HCT116 (cell line): ENCODE measurements at places on chromosomes 3 and 15. TPM values are rescaled to one million over a fixed set of nuclear protein-coding genes. Genes with fewer than 3 reads are reported as not detected.

ITGA11 gene
- total RNA-seq: not detected

IREB2 gene
- total RNA-seq: 57.6 TPM

PLCH1 gene
- total RNA-seq: 3.8 TPM

PGBD4 gene
- total RNA-seq: 0.96 TPM

PROK2 gene
- total RNA-seq: not detected

FRMD5 gene
- total RNA-seq: 27.2 TPM

TMC3 gene
- not detected for total RNA-seq

MKRN2OS gene
- total RNA-seq: not detected

CHL1 gene
- total RNA-seq: not detected

VPS8 gene
- 37.6 TPM for total RNA-seq

GLDN gene
- 3.0 TPM for total RNA-seq

FOXL2NB gene
- 0.93 TPM for total RNA-seq

CTXN2 gene
- not detected for total RNA-seq

GOLGA8G gene
- total RNA-seq: not detected

GOLGA8M gene
- 0.44 TPM for total RNA-seq

ATP13A5 gene
- not detected for total RNA-seq

HGD gene
- 0.59 TPM for total RNA-seq

IL17RE gene
- 14.3 TPM for total RNA-seq

EOMES gene
- total RNA-seq: 1.4 TPM

DNA sequence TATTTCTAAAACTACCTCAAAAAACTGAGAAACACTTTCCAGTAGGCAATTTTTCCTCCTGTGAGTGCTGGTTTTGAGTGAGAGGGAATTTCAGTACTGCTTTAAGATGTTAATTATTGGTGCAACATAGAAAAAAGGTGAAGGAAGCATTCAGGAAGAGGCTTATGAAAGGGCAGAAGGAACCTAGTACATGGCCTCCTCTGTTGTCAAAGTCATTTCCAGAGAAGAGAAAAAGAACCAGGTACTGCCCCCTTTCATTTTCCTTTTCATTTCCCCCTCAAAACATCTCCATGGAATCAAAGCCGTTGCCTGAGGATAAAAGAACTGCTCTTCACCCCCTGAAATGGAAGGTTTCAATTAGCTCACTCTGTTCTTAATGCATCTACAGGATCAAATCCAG, 19.8 kb downstream of the RARRES1 start:
- DNase-seq: no peak

DNA sequence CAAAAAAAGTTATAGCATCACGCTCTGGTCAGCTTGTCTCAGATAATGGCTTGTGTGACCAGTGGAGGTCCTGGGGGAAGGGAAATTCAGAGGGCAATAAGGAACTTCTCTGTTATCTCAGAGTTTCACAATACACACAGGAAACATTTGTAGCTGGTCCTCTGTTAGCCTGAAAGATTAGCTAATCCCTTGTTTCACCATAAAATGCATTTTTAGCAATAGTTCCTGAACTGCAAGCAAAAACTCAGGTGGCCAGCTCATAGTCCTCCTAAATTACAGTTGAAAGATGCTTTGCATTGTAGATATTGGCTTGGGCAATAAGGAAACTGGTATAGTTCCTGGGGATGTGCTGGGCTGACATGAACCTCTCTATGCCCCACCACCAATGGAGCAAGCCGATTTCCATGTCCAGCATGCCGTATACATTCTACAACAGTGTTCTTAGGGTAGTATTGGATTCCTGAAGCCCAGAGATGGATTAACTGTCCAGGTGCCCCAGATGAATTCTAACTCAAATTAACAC, 141.5 kb upstream of the TBL1XR1 start:
- no peak for DNase-seq

DNA sequence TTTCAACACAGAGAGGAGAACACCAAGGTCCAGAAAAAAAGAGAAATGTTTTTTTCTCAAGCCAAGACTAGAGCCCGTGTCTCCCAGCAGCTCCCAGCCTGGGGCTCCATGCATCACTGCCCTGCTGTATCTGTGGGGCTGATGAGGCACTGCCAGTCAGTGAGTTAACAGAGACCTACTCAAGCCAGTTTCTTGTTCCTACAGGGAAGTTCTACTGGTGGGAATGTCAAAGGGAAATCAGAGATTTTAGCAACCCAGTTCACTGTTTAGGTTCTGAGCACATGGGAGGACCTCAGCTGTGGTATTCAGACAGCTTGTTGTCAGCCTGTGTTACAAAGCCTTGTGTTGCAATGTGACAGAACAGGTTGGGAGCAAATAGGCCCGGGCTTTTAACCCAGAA, 234.3 kb downstream of the TLE3 start:
- DNase-seq: no peak

- no peak for DNase-seq
Measured at GRCh38 chr15:81419332-81419943, 45.4 kb upstream of the TMC3 start.

DNA sequence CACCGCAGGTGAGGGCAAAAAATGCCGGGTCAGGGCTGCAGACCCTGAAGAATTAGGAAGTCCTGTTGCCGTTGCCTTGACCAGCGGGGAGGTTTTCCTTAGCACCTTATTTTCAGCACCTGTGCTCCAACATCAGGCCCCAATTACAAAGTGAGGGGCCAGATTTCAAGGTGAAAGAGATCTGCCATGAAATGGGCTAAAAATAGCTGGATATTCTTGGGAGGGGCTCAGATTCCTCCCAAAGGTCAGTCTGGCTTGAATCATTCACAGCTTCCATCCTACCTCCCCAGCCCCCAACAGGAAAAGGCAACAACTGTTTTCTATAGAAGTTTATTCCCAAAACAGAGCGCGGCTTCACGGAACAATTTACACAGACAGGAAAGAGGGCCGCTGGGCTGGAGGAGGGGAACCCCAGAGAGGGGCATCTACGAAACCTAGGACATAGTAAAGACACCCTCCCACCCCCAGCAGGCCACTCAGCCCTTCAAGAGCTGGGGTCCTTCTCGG, 941 bp upstream of the SLC26A6 start:
- DNase-seq: no peak

DNA sequence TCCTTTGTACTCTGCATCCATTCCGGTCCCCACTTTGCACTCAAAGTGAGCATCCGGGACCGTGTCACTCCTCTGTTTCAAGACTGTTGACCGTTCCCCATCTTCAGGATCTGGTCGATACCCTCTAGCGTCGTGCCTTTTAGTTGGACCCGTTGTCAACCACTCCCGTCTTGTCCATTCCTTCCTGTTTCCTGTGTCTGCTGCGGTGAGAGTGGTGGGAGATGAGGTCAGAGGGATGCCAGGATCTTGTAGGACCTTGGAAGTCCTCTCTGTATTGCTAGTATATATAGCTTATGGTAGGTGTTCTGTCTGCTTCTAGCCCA, 624 bp downstream of the BRK1 start:
- no peak for DNase-seq

GRCh38 chr3:135853981-135854380, 111.5 kb upstream of the PPP2R3A start:
- DNase-seq: no peak

GRCh38 chr15:65057549-65057940, 10.2 kb downstream of the RASL12 start:
- peak; percentile 16 for DNase-seq

DNA sequence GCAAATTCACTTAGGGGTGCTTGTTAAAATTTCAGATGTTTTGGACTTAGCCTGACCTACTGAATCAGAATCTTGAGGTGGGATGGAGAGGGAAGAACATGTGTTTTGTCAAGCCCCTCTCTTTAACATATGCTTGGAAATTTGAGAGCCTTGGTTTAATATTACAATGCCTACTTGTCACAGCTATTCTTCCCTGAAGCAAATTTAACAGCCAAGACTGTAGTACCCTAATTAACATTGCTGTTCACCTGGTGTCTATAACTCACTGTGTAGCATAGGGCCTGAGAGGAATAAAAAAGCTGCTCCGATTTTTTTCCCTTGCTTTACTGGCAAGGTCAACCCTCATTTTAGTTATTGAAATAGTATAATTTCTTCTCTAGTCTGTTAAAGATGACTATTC, 880.1 kb downstream of the CADM2 start:
- no peak for DNase-seq

DNA sequence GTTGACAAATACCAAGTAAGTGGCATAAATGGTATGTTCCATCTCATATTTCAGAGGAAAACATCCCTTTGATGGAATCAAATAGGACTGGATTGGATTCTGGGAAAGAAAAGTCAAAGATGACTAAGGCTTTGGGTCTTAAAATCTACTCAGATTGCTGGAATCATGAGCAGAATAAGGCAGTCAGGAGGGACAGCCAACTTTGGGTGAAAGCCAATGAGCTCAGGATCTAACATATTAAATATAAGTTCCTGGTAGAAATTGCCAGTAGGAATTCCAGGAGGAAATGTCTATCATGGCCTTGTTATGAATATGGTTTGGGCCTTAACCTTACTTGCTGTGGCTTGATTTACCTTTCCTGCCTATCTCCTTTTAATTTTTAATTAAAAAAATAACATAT, 55.3 kb downstream of the ISL2 start:
- no peak for DNase-seq

GRCh38 chr3:173411375-173411973, 13.9 kb downstream of the NLGN1 start:
- DNase-seq: peak; percentile 32

DNA sequence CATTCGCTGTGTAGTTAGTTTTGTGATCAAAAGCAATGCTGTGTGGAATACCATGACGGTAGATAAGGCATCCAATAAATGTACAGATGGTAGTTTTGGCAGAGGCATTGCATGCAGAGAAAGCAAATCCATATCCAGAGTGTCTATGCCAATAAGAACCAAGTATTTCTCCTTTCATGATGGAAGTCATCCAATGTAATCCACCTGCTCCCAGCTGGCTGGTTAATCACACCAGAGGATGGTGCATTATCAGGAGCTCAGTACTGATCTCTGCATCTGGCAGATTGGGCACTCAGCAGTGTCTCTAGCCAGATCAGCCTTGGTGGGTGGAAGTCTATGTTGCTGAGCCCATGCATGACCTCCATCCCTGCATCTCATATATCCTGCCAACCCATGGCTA, 677.7 kb upstream of the NECTIN3 start:
- DNase-seq: no peak

DNA sequence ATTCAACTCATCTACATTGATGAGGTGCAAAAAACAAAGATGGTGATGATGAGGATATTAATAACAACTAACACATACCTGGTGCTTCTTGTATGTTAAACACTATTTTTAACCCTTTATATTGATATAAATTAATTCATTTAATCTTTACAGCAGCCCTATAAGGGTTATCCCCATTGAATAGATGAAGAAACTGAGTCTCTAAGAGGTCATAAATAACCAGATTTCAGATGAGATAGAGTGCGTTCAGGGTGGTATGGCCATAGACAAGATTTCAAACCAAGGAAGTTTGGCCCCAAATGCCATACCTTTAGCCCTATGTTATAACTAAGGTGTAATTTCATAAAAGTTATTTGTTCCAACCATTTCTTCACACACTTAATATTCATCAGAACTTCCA, 82.6 kb downstream of the CMSS1 start:
- DNase-seq: no peak

DNA sequence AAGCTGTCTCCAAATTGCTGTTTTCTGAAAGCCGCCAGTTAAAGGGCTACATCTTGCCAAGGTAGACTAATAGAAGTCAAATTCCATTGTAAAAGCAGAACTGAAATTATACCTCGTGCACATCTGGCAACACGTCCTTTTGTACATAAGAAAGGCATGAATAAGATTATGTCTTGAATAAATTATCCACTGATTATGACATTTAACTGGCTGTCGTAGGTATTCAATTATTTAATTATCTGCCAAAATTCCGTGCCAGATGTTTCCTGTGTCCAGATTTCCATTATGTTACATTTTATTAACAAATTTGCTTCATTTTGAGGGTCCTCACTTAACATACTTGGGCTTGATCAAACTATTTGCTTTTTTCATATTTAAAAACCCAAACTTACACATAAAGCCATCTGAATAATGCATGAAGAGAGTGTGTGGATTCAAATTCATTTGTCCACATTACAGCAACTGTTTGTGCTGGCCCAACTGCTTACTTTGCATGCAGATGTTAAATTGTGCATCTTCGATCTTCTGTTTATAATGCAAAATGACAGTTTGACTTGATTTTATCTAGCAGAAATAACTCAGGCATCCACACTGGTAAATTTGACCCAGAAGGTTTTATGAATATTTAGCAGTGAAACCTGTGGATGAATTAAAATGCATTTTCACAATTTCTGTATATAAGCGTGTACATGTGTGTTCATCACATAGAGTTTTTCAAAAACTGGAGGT, 701.5 kb downstream of the ZNF385D start:
- no peak for DNase-seq

- no peak for DNase-seq
Measured at GRCh38 chr3:141413391-141413790, 45.1 kb downstream of the ZBTB38 start.

- DNase-seq: no peak
Measured at GRCh38 chr3:174322789-174323188, 536.3 kb upstream of the NAALADL2 start.
